Stimulated activated CD4-positive, alpha-beta T cell treated with anti-CD3 and anti-CD28 coated beads, Interleukin-15, amount 100 ng/mL, for 48 hours (primary cell): ENCODE measurements at places on chromosomes 6 and 20.

DNA sequence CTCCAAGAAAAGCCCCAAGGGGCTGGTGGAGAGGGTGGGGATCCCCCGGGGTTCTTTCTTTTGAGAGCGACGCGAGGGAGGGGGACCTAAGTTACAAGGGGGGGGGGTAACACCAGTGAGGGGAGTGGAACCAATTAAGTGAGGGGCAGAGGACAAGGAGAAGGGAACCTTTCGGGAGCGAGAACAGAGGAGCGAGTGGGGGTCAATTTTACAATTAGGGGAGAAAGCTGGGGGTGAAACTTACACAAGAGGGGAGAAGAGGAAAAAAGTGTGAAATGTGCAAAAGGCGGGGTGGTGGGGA lies 548 bp downstream of the SALL4 start:
- no peak for DNase-seq

DNA sequence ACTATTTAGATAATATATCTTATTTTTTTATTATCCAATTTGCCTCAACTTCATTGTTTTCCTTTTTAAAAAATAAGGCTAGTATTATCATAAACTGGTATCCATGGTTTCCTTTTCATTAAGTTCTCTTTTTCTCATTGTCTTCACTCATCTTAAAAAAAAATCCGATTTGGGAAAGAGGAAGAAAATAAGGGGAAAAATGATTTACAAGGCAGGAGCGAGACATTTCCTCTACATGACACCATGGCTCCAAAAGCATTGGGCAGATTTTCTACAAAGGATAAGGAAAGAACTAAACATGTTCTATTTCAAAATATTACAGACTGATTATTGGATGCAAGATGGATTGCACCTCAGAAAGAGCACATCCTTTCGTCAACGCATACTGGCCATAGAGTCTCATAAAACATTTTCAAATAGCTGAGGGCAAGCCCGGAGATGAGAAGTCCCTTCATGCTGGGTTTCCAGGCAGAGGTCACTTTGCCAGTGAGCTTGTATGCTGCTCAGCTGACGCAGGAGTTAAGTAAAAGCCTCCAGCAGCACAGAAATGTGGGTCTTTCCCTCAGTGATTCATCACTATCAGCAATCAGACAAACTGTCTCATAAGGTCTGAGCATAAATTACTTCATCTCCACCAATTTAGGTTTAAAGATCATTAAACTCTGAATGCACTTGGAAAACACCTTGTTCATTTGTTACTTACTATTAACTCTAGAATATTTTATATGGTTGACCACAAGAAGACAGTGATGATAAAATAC lies 129.0 kb upstream of the TNFAIP3 start:
- no peak for DNase-seq

DNA sequence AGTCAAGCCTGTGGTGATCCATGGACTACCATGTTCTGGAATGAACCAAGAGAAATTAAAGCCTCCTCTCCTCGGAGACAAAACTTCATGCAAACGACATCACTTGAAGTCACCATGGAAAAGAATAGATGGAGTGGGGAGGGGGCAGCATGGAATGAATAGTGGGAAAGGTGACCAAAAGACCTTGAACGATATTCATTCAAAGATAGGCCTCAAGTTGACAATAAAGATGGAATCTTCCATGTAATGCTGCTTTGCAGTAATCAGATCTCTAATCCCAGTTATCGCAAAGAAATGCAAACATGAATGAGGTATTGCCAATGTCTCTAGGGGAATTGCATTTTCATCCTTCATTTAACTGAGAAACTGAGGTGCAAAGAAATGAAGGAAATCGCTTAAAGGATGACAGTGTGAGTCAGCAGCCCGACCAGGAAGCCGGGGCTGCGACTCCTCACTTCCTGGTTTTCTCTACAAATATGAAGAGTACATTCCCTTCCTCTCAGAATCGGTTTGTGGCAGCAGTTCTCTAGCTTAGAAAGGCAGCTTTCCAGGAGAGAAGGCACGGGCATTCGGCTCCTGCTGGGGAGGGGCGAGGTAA lies 65.6 kb upstream of the RREB1 start:
- DNase-seq: no peak

DNA sequence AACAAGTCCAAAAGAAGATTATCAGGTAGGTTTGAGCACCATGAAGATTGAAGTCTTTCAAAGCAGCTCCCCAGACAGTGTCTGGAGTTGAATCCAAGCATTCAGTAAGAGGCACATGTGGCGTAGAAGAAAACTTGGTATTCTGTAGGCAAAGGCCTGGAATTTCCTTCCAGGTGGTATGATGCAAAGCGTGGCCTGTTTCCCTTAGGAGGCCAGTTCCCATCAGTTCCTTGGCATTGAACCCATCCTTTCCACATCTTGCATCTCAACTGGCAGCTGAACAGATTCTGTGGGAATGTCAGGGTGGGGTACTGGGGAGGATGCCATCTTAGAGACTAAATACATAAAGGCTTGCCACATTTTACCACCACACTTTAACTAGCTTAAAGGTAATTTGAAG lies 516.0 kb downstream of the BTBD3 start:
- no peak for DNase-seq

DNA sequence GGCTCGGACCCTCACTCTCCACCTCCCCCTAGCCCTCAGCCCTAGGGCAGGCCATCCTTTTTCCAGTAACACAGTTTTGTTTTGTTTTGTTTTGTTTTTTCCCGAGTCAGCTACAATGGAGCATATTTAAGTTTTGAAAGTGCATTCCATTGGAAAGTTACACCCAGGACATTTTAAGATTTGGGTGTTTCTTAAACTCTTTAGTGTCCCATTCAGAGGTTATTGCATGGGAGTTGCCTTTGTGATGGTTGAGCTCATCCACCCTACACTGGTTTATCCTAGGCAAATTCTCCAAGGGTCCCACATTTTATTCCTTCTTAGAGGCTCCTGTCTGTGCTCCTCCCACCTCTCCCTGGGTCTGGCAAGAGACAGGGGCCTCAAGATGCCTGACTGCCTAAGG lies 58.9 kb downstream of the THBS2 start:
- no peak for DNase-seq

- DNase-seq: no peak
These were observed 91.9 kb downstream of the MYLK4 start for GRCh38 chr6:2658788-2659187.
